ENCODE measurements at places on chromosomes 1 and 21.

DNA sequence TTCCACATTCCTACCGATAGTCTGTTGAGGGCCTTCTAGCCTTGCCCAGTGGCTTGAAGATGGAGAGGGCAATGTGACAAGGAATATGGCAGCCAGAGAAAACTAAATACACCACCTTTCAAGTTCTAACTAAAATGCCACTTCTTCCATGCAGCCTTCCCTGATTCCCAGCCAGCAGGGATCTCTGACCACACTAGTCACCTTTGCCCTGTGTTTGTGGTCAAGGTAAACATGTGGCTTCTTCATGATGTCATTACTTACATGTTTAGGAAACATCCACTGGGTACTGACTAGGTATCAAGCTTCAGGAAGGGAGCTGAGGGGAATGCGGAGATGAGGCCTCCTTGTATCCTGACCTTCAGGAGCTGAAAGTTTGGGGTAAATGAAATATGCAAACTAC lies 21.6 kb downstream of the IFNLR1 start:
- no peak for DNase-seq

- no peak for DNase-seq
Measured at GRCh38 chr1:23452011-23452411, 27.5 kb upstream of the TCEA3 start.

DNA sequence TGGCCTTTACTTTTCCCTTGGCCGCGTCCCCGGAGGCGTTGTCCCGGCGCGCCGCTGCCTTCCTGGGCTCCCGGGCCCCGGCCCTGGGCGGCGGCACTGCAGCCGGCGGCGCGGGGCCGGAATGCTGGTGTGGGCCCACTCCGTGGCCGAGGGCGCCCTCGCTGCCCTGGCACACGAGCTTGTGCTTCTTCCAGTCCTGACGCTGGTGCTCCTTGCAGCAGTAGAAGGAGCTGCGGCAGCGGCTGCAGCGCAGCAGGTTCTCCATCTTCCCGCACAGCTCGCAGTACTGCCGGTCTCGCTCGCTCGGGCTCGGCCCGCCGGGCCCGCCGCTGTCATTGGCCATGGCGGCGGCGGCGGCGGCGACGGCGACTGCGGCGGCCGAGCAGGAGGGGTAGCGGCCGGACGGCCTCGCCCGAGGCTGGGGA lies 529 bp downstream of the EGLN1 start:
- DNase-seq: peak; percentile 21

GRCh38 chr1:41837691-41838090 lies 81.0 kb downstream of the HIVEP3 start:
- no peak for DNase-seq

DNA sequence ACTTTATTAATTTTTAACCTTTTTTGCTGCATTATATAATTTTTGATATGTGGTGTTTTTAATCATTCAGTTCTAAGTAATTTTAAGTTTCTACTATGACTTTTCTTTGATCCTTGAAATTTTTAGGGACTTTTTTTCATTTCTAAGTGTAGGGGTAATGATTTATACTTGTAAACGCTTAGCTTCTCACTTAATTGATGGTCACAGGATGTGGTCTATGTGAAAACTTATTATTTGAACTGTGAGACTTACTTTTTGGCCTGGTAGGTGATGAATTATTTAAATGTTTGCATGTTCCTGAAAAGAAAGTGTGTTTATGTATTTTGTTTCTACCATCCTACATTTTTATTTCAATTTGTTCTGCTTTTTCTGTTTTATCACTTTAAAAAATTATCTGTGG lies 17.2 kb downstream of the ALPL start:
- no peak for DNase-seq

DNA sequence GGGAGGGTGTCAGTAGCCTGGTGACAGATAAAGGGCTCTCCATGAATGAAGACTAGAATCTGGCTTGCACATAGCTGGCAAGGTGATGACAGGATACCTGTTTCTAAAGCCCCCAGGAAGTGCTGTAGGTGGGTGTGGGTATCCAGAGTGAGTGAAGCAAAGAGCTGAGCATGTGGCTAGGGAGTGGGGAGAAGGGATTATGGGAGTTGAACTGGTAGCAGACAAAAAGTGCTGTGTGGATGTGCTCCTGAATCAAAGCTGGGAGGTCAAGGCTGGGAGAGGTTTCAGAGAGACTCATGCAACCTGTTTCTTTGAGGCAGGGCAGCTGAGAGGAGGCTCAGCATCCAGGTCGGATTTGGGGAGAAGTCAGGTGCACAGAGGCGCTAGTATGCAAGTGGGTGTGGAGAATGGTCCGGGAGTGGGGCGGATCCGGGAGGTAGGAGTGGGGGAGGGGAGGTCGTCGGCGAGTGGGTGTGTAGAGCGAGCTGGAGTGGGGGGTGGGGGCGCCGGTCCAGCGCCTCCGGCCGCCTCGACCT lies 600 bp downstream of the ASTN1 start:
- no peak for DNase-seq

DNA sequence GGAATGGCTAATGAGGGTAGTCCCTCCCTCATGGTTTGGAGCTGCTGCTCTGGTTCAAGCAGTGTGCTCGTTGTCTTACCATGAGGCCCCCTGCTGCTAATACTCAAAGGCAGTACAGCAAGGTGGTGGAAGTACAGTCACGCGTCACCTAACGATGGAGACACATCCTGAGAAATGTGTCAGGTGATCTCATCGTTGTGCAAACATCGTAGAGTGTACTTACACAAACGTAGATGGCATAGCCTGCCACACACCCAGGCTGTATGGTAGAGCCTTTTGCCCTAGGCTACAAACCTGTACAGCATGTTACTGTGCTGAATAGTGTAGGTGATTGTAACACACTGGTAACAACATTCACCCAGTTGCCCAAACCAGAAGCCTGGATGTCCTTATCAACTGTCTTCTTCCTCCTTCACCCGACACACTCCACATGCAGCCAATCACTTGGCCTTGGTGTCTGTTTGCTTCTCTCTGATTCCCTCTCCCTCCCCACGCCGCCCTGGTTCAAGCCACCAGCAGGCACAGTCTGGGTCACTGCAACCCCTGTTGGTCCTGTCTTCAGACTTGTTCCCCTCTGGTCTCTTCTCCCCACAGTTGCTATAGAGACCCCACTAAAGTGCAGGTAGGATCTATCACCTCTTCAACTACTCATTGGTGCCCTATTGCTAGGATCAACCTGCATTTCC lies 6.0 kb upstream of the KCNA2 start:
- no peak for DNase-seq

DNA sequence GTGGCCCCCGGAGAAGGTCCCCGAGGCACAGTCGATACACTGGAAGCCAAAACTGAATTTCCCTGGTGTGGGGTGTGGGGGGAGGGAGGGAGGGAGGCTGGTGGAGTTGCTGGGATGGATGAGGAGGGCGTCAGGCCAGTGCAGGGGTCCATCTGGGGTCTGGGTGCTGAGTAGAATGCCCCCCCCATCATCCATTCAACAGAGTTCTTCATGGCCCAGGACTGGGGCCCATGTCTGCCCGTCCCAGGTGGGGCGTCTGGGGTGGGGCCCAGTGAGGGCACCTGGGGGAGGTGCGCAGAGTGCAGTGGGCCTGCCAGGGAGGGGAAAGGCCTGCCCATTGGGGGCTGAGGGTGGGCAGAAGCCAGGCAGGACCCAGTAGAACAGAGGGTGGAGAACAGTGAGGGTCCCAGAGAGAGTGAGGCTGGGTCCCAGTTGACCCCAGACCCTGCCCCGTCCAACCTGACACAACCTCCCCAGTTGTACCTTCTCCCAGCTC lies 1.9 kb downstream of the TNFRSF18 start:
- no peak for DNase-seq

DNA sequence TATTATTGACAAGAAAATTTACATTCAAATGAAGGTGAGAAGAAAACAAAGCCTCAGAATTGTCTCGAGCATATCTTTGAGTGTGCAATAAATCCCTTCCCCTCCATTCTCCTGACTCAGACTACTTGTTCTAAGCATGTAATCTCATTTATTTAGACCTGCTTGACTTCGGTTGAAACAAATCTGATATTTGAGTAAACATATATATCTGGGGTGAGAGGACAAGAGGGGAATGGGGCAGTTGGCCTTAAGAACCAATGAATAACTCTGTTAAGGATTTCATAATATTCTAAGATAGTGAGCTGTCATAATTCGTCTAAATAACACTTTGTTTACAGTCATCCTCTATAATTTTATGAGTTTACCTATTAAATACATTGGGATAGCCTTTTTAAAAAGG lies 142.7 kb downstream of the SIPA1L2 start:
- DNase-seq: no peak

- no peak for DNase-seq
Measured at GRCh38 chr1:3094863-3095780, 26.1 kb downstream of the PRDM16 start.

GRCh38 chr1:119664067-119664466 lies 16.0 kb upstream of the ZNF697 start:
- no peak for DNase-seq

- DNase-seq: no peak
Measured at GRCh38 chr1:61353797-61354406, 271.5 kb downstream of the NFIA start.

GRCh38 chr1:32195972-32196823 lies 4.2 kb upstream of the CCDC28B start:
- no peak for DNase-seq

- no peak for DNase-seq
Measured at GRCh38 chr1:235336903-235337302, 8.5 kb downstream of the GGPS1 start.

- DNase-seq: no peak
Measured at GRCh38 chr1:164183854-164184635, 374.9 kb upstream of the PBX1 start.

- no peak for DNase-seq
Measured at GRCh38 chr1:51565009-51565408, 45.9 kb upstream of the EPS15 start.

DNA sequence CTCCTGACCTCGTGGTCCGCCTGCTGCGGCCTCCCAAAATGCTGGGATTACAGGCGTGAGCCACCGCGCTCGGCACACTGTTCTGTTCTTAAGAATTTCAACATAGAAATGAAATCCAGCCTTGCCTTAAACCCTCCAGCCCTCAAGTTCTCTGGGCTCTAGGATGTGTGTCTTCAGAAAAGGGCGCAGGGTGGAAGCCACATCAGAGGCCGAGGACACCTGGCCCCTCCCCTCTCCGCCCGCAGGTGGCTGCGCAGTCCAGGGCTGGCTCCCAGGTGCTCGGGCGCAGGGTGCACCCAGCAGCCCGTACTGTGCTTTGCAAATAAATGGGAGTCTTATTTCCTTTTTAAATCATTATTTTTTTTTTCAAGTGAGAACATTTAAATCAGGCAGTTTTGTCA lies 2.0 kb upstream of the C1orf174 start:
- DNase-seq: no peak

GRCh38 chr1:23422241-23422877 lies 2.2 kb downstream of the TCEA3 start:
- no peak for DNase-seq

All from RKO (cell line).